Activated CD4-positive, CD25-positive, alpha-beta regulatory T cell treated with anti-CD3 and anti-CD28 coated beads, Interleukin-2, amount 50 U/mL, for 16 hours (primary cell): ENCODE measurements at places on chromosomes 2 and 18.
A peak's percentile ranks its signal among the peaks of the same experiment; 100 is the strongest.

GRCh38 chr2:207150284-207150683, 15.5 kb downstream of the KLF7 start:
- DNase-seq, result no peak

- no peak for DNase-seq
These were observed 85.9 kb downstream of the USP40 start for GRCh38 chr2:233480490-233481202.

GRCh38 chr2:75053484-75054112, 95.2 kb downstream of the POLE4 start:
- DNase-seq, result no peak

- no peak for DNase-seq
These were observed 90.7 kb upstream of the ITGA6 start for GRCh38 chr2:172336681-172337080.

GRCh38 chr2:239919774-239920692, 105.1 kb downstream of the NDUFA10 start:
- no peak for DNase-seq

DNA sequence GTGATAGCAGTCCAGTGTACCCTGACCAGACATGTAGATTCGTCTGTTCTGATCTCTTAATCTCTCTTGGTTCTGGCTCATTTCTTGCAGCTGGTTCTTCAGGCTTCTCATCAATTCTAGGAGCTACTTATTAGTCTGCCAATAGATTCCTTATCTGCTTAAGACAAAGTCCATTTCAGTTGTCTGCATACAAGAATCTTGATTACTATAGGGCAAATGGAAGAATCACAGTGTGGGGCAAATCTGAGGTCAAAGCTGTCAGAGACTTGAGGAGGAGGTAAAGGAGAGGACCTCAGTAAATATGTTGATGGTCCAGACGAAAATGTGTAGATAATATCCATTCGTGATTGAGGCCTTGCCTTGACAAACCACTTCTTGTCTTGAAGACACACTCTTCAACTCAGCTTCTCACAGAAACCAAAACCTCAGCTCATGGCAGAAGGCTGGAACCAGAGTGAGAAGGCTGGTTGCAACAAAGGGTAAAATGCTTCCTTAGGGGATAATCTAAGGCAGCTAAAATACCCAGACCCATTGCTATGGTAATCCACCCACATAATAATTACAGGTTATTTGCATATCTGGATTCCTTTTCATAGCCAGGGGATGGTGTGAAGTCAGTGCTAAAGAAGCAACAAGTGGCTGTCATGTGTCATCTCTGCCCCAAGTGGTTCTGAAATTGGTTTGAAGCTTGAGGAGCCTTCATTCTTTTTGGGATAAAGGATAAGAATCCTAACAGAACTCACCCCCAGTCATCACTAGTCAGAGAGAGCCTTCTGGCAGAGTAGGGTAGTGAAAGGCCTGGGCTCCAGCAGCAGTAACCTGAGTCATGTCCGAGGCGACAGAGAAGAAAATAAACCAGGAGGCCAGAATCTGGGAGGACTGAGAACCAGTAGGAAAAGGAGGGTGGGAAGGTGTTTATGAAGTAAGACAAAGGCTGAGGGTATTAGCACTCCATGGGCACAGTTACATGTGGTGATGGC, 29.2 kb upstream of the PELI1 start:
- DNase-seq, result no peak

DNA sequence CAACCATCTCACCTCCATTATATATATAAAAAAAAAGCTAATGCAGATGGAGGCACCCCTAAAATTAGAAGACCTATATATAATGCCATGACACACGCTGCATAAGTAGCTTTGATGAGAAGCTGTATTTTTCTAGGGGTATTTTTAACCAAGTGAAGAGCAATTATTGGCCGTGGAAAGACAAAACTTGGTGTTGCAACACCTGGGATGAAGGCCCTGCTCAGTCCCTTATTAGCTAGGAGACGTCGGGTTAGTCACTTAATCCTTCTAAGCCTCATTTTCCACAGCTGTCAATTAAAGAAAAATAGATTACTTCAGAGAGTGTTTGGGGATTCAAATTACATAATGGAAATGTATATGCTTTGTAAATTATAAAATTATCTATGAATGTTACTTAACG, 63.0 kb downstream of the WDR75 start:
- DNase-seq, result no peak

- DNase-seq, result no peak
These were observed 18.2 kb downstream of the WDR33 start for GRCh38 chr2:127792805-127793204.

GRCh38 chr18:74139888-74140287, 7.7 kb downstream of the FBXO15 start:
- DNase-seq, result no peak

DNA sequence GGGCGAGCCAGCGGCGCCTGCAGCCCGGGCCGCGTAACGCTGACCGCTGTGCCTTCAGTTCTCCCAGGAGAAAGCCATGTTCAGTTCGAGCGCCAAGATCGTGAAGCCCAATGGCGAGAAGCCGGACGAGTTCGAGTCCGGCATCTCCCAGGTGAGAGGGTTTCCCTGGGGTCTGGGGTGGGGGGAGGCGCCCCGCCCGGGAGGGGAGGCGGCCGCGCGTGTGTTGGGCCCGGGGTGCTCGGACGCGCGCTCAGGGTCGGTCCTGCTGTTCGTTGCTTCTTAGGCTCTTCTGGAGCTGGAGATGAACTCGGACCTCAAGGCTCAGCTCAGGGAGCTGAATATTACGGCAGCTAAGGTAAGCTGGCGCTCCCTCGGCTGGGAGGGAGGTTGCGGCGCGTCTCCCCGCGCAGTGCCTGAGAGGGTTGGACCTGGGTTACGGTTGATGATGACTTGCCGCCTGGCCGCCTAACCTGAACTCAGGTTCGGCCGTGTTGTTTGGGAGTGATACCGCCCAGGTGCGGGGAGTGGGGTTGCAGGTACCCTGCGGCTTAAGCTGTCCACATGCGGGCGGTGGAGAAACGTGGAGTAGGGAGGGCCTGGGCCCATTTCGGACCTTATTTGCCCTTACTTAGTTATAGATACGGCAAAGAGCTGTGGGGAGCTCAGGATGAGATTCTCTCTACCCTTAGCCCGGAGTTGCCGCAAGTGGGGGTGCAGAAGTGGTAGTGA, 638 bp downstream of the RPS7 start:
- peak; percentile 10 for DNase-seq

GRCh38 chr2:241307055-241307454, 8.4 kb downstream of the HDLBP start:
- no peak for DNase-seq

- DNase-seq, result no peak
These were observed 309.0 kb downstream of the CMPK2 start for GRCh38 chr2:6556755-6557154.

DNA sequence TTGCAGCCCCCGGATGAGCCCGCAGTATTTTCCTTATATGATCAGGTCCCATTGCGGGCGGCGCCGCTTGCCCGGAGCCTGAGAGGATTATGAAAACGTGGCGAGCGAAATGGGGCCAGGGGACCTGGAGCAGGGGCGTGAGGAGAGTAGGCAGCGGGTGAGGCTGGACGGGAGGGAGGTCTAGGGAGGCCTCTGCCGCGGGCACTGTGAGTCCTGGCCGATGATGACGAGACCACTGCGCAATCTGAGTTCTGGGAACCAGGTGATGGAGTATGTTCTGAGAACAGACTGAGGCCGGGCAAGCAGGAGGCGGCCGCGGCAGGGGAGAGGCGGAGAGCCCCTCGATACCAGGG, 790 bp upstream of the ACAA2 start:
- DNase-seq, result peak; percentile 6

DNA sequence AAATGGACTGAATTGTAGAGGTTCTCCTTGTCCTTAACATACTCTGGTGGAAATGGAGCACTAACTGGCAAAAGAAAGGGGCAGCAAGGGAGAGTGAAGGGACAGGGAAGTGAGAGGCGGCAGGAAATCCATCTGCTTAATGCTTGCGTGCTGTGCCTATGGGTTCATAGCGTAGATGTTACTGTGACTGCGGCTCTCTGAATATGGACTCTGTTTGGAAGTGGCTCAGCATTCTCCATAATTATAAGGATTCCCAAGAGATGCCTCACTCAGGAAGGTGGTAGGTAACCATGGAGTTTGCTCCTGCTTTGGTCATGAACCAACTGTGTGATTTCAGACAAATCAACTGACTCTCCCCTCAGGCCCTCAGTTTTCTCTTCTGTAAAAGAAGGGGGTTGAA, 50.0 kb downstream of the MYO3B start:
- DNase-seq, result no peak

DNA sequence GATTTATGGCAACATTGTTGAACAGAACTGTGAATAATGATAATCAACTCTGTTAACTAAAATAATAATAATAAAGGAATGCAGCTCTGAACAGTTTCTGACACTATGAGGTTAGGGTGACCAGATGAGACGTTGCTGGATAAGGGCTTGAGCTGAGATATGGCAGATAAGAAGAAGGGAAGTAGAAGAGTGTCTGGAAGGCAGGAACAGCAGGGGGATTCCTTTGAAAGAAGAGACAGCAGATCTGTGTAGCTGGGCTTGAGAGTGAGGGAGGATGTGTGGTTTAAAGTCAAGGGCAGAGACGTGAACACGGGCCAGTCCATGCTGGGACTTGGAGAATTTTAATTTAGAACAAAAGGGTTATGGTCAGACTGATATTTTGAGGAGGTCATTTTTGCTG, 273.1 kb upstream of the SLC14A2 start:
- no peak for DNase-seq

GRCh38 chr2:233968556-233968955, 51.4 kb downstream of the TRPM8 start:
- no peak for DNase-seq

GRCh38 chr2:54429054-54429453, 27.1 kb upstream of the SPTBN1 start:
- no peak for DNase-seq

GRCh38 chr2:121372721-121373353, 87.8 kb upstream of the TFCP2L1 start:
- no peak for DNase-seq

DNA sequence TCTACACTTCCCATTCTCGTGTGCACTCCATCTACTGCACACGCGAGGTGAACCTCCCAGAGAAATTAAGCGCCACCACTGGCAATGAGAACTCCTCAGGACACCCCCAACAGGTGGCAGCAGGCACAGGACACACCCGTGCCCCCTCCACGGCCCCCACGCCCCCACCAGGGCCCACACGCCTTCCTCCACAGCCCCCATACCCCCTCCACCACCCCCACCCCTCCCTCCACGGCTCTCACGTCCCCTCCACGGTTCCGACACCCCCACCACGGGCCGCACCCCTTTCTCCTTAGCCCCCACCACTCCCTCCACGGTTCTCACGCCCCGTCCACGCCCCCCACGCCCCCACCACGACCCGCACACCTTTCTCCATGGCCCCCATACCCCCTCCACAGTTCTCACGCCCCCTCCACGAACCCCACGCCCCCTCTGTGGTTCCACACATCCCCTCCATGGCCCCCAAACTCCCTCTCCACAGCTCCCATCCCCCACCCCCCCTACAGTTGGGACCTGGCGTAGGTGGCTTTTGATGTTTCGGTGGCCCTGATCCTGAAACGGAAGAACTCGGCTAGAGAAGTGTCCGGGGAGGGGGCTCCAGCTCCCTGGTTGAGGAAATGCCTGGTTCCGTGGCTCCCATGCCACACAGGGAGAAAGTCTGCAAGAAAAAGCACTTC, 110.8 kb downstream of the ZNF516 start:
- DNase-seq, result no peak

- no peak for DNase-seq
These were observed 39.0 kb upstream of the SNED1 start for GRCh38 chr2:240959214-240959940.

DNA sequence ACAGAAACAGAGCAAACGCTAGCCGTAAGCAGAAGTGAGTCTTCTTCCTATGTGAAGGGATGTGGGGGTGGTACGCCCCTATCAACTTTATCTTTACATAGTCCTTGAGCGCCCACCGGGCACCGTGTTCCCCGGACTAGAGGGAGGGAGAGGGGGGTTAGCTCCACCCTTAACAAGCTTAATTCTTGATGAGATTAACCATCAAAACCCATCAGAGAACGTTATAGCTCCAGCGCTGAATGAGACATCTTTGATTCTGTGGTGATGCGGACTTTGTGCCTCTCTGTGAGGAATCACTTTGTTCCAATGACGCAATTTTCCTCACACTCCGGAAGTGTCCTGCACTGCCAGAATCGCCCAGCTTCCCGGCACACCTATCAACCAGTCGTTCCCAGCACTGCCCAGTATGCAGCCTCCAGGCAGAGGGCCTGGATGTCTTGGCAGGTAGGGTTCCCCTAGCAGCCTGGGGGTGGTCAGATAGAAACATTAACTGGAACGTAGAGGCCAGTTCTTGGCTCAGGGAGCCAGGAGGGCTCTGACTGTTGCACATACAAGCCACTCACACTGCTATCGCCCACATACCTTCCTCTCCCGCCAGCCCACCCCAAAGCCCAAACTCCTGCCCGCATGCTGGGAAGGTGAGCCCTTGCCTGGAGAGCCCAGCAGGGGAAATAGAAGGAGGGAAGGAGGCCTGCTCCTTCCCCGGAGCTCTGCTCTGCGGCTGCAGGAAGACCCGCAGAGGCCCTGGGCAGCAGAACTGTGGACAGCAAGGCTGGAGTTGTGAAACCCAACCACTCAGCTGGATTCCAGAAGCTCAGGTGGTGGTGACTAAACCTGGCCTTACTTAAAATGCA, 1.9 kb upstream of the ODC1 start:
- DNase-seq, result no peak

DNA sequence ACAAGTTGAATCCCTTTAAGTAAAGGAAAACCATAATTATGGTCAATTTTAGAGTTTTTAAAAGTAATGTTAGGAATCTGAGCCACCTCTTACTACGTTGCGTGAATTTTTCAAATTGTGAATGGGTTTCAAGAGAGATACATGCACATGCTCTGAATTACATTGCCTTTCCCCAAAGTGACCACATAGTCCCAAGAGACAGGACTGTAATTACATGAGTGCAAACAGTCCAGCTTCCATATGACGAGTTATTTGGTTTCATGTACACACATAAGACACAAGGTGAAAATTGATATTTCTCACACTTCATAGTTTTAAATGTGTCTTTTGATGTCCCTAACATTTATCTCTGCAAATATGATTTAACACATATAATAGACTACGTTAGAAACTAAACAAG, 850.8 kb downstream of the LRP1B start:
- no peak for DNase-seq

DNA sequence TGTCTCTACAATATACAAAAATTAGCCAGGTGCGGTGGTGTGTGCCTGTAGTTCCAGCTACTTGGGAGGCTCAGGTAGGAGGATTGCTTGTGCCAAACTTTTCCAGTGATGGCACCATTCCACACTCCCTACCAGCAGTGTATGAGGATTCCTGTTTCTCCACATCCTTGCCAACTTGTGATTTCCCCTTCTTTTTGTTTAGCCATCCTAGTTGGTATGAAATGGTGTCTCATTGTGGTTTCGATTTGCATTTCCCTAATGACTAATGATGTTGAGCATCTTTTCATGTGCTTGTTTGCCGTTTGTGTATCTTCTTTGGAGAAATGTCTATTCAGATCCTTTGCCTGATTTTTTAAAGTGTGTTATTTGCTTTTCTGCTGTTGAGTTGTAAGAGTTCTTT, 41.0 kb downstream of the EPB41L5 start:
- DNase-seq, result no peak
